ENCODE measurements at places on chromosomes 13 and 19. TPM values are rescaled to one million over a fixed set of nuclear protein-coding genes. Genes with fewer than 3 reads are reported as not detected.

CCL25 gene
- not detected for total RNA-seq

ICAM4 gene
- 0.47 TPM for total RNA-seq

ACER1 gene
- not detected for total RNA-seq

UQCR11 gene
- 171 TPM for total RNA-seq

- DNase-seq = peak; percentile 55
- H3K27me3 ChIP-seq = no peaks in the 10 kb centered on the region
- no peaks in the 10 kb centered on the region for H3K4me1 ChIP-seq
- peak overlapping the region; percentile 15 for H3K4me3 ChIP-seq
- H3K27ac ChIP-seq = no peak overlapping the region
- H3K36me3 ChIP-seq = peaks cover 46% of the 10 kb centered on the region
Measured at GRCh38 chr19:37583340-37583739, 11.3 kb downstream of the ZNF571 start.

DNA sequence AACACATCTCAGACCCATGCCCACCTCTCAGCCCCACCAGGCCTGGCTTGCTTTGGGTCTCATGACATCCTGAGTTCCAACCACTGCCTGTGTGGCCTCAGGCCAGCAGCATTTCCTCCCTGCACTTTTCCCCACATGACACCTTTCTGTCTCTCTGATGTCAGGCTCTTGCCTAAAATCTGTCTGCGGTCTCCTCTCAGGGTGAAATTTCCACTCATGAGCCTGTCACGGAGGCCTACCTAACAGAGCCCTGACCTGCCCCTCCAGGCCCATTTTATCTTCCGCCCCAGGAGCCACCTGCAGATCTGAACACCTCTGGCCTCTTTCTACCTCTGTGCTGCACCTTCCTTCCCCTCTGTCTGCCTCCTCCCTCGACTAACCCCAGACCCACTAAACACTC, 93.5 kb downstream of the ZDHHC20 start:
- no peaks in the 10 kb centered on the region for H3K27me3 ChIP-seq
- H3K4me1 ChIP-seq = peaks cover 7% of the 10 kb centered on the region
- no peaks in the 10 kb centered on the region for H3K36me3 ChIP-seq
- no peak overlapping the region for H3K4me3 ChIP-seq

- no peak overlapping the region for H3K4me3 ChIP-seq
- H3K36me3 ChIP-seq = no peaks in the 10 kb centered on the region
- DNase-seq = no peak
- peak overlapping the region; percentile 71 for H3K27ac ChIP-seq
- no peaks in the 10 kb centered on the region for H3K27me3 ChIP-seq
- no peaks in the 10 kb centered on the region for H3K4me1 ChIP-seq
Measured at GRCh38 chr19:6402837-6403608, 10.1 kb upstream of the GTF2F1 start.

DNA sequence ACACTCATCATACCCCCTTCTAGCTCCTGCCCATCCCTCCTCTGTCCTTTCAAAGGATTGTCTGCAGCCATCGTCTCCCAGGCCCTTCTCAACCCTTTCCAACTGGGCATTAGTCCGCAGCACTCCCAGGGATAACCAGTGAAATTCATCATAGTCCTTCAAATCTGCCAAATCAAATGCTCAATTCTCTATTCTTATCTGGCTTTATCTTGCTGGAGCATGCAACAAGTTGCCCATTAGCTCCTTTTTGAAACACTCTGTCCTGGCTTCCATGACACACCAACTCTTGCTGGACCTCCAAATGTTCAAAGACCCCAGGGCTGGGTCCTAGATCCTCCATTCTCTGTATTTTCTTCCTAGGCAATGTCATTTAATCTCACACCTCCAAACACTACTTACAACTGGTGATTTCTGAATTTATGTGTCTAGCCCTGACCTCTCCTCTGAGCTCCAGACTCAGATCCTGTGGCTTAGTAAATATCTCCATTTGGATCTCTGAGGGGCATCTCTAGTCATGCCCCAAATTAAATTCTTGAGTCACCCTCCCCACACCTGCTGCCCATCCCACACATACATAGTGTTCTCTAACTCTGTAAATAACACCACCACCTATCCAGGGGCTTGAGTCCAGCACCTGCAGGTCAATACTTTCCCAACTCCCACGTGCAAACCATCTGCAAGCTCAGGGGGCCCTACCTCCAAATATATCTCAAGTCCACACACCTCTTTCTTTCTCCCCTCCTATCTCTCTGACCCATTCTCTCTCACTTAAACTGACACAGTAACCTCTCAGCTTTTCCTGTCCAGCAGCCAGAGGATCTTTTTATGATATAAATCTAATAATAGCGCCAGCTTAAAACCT, 9.1 kb upstream of the ANKRD10 start:
- no peaks in the 10 kb centered on the region for H3K36me3 ChIP-seq
- H3K4me3 ChIP-seq = no peak overlapping the region
- peaks cover 11% of the 10 kb centered on the region for H3K27me3 ChIP-seq
- no peak for DNase-seq

GRCh38 chr13:113192902-113193301, 15.6 kb downstream of the PCID2 start:
- no peak overlapping the region for H3K4me3 ChIP-seq
- H3K36me3 ChIP-seq = peaks cover 93% of the 10 kb centered on the region
- no peak for DNase-seq
- no peaks in the 10 kb centered on the region for H3K4me1 ChIP-seq
- H3K27ac ChIP-seq = no peak overlapping the region

All from endodermal cell (in vitro differentiated cells).